ENCODE measurements at places on chromosomes 7 and 10. TPM values are rescaled to one million over a fixed set of nuclear protein-coding genes. Genes with fewer than 3 reads are reported as not detected.

DNA sequence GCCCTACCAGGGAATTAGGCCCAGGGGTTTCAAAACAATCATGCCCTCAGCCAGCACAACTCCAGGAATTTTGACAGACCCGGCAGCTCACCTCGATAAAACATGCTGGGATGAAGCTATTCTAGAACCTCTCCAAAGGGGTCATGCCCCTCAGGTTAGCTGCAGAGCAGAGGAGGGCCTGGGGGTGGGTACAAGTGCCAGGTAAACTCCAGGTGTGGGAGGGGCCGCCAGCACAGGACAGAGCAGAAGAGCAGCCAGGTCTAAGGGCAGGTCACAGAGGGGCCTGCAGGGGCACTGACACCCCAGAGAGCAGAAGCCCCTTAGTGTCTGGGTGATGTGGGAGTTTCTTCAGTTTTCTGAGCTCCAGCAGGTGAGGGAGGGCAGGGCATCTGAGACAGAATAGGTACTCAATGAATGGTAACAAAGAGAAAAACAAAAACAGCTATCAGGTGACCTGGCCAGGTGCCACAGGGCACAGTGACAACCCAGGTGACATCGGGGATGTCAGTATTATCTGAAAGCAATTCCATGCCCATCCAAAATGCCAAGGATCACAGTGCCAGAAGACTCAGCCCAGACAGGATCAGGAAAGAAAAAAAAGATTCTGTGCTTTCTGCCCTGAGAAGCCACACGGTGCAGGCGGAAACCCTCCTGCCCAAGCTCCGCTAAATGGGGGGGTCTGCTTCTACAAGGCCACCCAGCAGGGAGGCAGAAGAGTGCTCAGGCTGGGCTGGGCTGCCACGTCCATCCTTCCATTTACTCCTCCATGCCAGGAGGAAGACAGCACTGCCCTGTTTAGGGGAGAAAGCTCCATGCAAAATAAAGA lies 104.5 kb downstream of the TNS3 start:
- no peak for DNase-seq

- DNase-seq: no peak
These were observed 45.7 kb upstream of the NXPH1 start for GRCh38 chr7:8387551-8388256.

DNA sequence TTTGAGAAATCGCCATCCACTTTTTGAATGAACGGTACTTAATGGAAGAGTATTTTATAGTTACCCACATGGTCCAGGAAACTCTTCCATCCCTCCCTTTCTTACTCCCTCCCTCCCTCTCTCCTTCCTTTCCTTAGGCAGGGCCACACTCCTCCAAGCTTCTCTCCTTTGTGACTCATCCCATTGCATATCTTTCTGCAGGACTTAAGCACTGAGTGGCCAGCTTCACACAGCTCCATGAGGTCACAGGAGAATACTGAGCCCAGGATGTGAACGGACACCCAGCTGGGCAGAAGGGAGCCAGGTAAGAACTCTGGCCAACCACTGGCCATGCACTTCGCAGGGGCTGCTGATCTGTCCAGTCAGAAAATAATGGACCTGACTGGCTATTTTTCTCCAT lies 189.7 kb upstream of the ADCY1 start:
- DNase-seq: no peak

DNA sequence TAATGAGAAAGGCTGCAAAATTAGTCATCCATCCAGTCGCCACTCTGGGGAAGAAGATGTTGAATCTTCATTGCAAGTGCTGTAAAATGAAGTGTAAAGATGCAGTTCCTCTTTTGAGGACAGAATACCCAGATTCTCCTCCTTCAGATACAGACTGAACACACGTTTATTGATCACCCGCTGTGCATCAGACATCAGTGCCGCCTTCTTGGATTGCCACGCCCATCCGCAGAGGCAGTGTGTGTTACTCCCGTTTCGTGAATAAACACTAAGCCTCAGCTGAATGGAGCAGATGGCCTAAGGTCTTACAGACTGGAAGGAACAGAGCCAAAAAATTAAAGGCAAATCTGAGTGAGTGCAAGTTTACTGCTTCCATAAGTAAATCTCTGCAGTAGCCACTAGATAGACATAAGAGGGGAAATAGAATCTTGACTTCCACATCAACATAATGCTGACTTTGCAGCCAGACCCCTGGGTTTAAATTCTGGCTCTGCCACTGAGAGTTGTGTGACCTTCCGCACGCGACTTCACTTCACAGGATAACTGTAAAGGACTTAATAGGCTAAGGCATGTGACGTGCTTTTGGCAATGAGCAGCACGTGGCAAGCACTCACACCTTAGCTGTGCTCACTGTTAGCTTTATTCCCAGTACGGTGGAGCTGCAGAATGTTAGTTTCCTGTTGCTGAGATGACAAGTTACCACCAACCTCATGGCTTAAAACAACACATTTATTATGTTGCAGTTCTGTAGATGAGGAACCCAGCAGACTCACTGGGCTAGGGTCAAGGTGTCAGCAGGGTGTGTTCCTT lies 285.9 kb downstream of the CELF2 start:
- DNase-seq: no peak

- no peak for DNase-seq
These were observed 1014.6 kb downstream of the GATA3 start for GRCh38 chr10:9069136-9069535.

GRCh38 chr7:43195256-43195655 lies 82.8 kb downstream of the HECW1 start:
- DNase-seq: no peak

GRCh38 chr10:109889867-109890266 lies 33.4 kb downstream of the XPNPEP1 start:
- no peak for DNase-seq

GRCh38 chr10:7409732-7410168 lies 1.1 kb downstream of the SFMBT2 start:
- DNase-seq: no peak

Gene ALOX5
- polyA plus RNA-seq: 2.4 TPM

Gene CYP2C19
- polyA plus RNA-seq: not detected

Gene GRK5
- polyA plus RNA-seq: 15.8 TPM

Gene CYP3A4
- polyA plus RNA-seq: 0.06 TPM

Gene HMX3
- not detected for polyA plus RNA-seq
